Subcutaneous preadipocyte (primary cell): ENCODE measurements at places on chromosomes 6 and 20. TPM values are rescaled to one million over a fixed set of nuclear protein-coding genes. Genes with fewer than 3 reads are reported as not detected.

The EPB41L1 gene
- 13.2 and 14.3 TPM in 2 replicates for total RNA-seq

The PRSS16 gene
- total RNA-seq = not detected in 2 replicates

The SLCO4A1 gene
- total RNA-seq = 0.73 and 7.2 TPM in 2 replicates

The USP49 gene
- 2.0 and 2.2 TPM in 2 replicates for total RNA-seq

The RNF182 gene
- 1.8 and 5.5 TPM in 2 replicates for total RNA-seq
